ENCODE measurements at places on chromosomes 2 and 18.
A peak's percentile ranks its signal among the peaks of the same experiment; 100 is the strongest.

DNA sequence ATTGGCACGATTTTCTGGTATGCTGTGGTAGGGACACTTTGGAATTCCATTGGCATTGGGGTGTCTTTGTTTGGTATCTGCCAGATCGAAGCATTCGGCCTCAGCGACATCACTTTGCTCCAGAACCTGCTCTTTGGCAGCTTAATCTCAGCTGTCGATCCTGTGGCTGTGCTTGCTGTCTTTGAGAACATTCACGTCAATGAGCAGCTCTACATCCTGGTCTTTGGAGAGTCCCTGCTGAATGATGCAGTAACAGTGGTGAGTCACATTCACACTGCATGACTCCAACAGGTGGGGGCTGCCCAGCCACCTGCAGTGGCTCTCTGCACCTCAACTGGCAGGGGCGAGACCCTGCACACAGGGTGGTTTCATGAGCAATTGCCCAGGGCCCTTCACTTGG is 38.4 kb downstream of the SLC9A2 start:
- DNase-seq = no peak

DNA sequence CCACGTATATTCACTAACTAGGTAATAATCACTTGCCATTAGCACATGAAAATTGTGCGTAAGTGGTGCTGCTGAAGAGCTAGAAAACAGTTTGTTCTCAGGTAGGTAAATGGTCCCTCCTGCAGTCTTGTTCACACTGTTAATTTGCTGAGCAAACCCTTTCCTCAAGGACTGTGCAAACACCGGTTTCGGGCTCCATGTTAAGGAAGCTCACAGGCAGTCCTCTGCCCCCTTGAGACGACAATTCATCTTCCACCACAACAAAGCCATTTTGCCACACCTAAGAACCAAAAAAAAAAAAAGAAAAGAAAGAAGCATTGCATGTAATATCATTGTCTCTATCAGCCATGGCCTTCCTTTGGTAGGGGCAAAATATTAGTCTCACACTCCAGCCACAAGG is 193.9 kb downstream of the BCL11A start:
- DNase-seq = no peak

- no peak for DNase-seq
Observed at GRCh38 chr18:9906481-9906880, 7.3 kb upstream of the VAPA start.

- no peak for DNase-seq
Observed at GRCh38 chr2:36389091-36389564, 33.5 kb downstream of the CRIM1 start.

DNA sequence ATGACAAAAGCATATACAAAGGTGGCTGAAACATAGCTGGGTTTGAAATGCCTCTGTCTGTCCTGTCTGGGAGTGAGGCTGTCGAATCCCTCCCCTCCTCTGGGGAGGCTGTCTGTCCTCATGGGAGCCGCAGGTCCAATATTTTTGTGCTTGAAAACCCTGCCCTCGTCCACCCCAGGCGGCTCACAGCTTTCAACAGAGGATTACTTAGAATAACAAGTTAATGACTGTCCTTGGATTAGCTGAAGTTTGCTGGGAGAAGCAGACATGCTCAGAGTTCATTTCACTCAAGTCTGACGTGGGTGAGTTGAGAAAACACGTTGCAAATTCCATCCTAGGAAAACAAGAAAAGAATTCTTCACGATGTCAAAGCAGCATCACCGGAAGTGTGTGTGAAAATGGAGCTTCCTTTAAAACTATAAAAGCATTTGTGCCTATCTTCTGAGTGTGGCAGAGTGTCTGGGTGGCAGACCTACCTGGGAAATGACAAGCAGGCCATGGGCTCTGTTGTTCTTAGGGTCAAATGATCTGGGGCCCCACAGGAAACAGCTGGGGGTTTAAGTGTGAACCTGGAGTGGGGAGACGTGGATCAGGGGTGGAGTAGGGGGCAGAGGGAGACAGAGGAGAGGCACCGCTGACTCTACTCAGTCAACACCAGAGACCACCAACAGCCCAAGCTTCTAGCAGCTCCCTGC is 77.1 kb downstream of the DDX1 start:
- DNase-seq = no peak

DNA sequence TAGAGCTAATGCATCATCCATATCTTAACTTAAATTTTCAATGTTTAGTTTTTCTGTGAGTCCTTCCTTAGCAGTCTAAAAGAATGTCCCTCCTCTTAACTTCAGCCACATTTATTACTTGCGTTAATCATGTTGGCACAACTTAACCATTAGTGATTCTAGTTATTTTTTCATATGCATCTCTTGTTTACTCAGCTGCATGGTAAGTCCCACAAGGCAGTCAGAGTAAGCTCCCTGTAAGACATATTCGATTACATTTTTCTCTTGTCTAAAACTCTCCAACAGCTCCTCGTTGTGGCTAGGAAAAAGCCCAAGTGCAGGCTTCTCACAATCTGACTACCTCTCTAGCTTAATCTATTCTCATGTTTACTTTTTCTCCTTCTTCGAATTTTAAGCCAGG is 2045.3 kb upstream of the PIK3C3 start:
- DNase-seq = no peak

DNA sequence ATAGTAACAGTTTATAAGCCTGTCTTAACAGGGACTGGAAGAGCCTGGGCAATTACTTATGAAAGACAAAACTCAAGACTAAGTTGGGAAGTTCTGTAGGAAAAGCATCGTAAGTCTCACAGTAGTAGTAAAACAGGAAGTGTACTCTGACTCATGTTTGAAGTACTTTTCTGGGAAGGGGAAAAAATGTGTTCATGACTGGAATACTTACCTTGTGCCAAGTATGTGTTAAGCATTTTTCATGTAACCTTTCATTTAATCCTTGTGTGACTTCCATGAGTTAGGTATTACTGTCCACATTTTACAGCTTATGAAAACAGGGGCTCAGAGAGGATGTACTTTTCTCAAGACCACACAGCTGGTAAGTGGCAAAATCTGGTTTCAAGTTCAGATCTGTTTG is 13.7 kb upstream of the SKOR2 start:
- no peak for DNase-seq

- DNase-seq = peak; percentile 17
Observed at GRCh38 chr2:108607706-108608301, 73.5 kb downstream of the LIMS1 start.

DNA sequence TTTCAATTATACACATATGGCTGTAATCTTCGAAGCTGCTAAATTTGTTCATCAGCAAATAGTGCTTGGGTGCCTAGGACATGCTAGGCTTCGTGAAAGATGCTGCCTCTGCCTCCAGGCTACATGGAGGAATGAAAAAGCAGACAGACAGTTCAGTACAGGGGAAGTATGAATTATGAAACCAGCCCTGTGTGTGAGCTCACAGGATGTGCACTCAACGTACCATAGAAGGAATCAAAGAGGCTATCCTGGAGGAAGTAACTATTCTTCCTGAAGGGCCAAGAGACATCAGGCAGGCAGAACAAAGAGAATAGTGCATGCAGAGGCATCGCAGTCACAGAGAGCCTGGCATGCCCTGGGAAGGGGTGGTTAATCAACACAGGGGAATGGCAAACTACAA is 61.4 kb downstream of the DYM start:
- DNase-seq = no peak

- DNase-seq = no peak
Observed at GRCh38 chr2:218547978-218548377, 20.2 kb downstream of the USP37 start.

- DNase-seq = no peak
Observed at GRCh38 chr2:182208421-182208820, 218.4 kb downstream of the PDE1A start.

- no peak for DNase-seq
Observed at GRCh38 chr2:118812552-118812951, 34.9 kb downstream of the EN1 start.

- no peak for DNase-seq
Observed at GRCh38 chr18:57437402-57437765, 2.2 kb downstream of the ONECUT2 start.

DNA sequence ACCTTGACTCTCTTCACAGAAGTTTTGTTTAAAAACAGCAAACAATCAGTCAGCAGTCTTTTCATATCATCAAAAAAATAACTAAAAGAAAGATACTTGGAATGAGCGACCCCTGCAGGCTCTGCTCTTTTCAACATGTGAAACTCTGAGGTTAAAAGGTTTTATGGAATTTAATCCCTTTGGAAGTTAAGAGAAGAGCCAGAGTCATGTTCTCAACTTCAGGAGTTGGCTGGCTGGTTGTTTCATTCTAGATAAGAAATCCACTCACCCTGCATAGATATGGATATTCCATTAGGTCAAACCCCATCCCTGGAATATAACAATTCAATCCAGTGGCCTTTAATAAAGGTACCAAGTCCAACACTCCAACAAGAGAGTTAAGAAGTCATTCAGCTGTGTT is 115.6 kb upstream of the RMDN2 start:
- no peak for DNase-seq

DNA sequence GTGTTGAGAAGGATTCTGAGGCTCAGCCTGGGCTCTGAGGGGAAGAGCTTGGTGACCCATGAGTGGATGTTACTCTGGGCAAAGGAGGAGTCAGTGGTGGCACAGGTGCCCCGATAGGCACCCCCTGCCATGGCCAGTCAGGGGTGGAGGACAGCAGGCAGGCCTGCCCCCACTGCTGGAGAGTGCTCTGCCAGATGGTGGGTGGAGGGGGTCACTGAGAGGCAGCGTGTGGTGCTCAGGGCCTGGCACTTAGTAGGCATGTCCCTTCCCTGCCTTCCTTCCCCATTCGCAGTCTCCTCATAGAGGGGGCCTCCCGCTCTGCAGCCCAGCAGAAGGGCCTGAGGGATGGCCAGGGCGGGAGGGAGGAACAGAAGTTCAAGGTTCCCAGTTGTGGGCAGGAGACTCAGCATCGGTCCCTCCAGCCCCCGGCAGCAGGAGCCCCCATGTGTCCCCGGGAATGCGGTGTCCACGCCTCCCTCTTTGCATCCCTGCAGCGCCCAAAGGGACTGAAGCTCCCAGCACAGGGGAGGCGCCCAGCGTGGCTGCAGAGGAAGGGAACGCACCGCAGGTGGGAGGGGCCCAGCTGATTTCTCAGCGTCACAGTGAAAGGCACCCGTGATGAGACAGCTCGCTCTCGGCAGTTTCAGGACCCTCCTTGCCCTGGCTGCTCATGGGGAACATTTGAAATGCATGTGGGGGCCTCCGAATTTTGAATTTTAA is 5.7 kb upstream of the SNED1 start:
- no peak for DNase-seq

DNA sequence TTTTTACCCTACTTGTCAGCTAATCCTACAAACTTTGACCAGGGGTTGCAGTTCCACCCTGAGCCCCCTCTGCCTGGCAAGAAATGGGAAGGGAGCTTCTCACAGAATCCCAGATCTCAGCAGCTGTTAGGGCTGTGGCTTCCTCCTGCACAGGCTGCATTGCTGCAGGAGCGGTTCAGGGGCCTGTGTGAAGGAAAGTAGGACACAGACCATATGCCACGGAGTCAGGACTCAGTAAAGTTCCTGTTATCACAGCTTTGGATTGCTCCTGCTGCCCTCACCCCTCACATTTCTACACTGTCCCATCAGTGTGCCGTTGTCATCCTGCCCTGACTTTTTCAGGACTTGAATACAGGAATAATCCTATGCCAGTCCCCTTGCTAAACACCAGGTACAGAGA is 62.8 kb upstream of the SP3 start:
- no peak for DNase-seq

DNA sequence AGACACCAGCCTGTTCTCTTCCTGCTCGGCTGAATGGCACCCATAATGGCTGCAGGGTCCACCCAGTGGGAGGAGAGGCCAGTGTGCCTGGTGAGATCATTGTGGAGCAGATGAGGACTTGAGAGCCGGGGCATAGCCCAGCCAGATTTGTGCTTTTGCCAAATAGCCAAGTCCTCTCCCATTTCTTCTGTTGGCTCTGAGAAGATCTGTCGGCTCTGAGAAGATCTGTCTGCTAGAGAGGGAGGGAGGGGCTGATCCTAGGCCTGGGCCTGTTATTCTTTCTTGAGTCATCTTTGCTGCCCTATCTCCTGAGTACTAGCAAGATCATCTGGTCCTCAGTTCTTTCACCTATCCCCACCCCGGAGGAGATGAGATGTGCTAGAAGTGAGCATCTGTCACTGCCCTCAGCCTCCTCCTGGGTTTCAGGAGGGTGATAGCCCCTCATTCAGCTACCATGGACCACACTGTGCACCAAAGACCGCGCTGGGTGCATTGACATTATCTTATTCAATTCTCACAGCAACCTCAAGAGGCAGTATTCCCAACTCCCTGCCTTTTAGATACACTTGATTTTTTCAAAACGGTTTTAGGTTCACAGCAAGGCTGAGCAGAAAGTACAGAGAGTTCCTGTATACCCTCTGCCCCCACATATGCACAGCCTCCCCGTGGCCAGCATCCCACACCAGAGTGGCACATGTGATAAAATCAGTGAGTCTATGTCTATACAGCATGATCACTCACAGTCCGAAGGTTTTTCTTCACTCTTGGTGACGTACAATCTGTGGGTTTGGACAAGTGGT is 98.6 kb downstream of the CAPN13 start:
- no peak for DNase-seq

- DNase-seq = no peak
Observed at GRCh38 chr2:15049096-15049993, 416.8 kb downstream of the LRATD1 start.

DNA sequence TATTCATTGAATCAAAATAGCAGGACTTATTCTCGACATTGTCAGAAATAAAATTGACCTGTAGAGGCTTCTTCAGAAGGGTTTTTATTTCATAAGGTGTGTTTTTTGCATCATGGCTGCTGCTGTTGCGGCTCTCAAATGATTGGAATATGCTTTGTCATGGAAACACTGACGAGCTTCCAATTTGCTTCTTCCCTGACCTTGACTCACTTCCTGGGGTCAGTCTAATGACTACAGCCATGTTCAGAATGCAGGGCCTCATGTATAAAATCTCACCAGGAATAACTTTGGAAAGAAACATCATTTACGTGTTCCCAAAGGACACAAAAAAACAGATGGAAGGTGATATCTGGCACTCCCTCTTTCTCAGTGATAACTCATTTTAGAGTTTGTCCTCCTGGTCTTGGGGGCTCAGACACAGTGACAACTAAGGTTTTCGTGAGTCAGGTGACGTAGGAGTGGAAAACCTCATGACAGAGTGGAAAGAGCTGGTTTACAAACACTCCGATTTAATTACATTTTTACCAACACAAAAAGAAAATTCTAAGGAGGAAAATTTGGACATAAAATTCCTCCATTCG is 467.0 kb upstream of the RAB12 start:
- no peak for DNase-seq

DNA sequence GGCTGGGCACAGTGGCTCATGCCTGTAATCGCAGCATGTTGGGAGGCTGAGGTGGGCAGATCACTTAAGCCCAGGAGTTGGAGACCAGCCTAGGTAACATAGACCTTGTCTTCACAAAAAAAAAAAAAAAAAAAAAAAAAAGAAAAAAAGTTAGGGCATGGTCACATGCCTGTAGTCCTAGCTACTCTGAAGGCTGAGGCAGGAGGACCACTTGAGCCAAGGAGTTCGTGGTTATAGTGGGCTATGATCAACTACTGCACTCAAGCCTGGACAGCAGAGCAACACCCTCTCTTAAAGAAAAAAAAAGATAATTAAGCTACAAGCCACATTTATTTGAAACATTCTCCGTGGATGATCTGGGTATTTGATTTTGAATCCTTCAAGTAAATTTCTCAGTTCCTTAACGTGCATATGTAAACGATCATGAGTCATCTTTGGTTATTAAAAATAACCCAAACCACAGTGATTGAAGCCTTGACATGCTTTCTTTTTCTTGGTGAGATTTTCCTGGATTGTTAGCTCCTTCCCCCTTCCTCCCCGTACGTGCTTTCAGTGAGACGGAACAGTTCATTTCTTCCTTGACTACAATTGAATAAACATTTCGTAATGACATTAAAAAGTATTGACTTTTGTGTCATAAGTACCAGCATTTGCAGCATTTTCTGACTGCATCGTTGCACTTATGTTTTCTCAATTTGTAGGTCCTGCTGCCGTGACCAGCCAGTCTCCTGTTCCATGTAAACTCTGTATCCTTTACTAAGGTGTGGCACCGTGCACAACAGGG is 20.3 kb downstream of the RMC1 start:
- DNase-seq = no peak
